T-cell (primary cell): ENCODE measurements at places on chromosomes 2 and 18.
A peak's percentile ranks its signal among the peaks of the same experiment; 100 is the strongest.

- DNase-seq: no peak
Measured at GRCh38 chr18:58208207-58208932, 164.3 kb downstream of the NEDD4L start.

DNA sequence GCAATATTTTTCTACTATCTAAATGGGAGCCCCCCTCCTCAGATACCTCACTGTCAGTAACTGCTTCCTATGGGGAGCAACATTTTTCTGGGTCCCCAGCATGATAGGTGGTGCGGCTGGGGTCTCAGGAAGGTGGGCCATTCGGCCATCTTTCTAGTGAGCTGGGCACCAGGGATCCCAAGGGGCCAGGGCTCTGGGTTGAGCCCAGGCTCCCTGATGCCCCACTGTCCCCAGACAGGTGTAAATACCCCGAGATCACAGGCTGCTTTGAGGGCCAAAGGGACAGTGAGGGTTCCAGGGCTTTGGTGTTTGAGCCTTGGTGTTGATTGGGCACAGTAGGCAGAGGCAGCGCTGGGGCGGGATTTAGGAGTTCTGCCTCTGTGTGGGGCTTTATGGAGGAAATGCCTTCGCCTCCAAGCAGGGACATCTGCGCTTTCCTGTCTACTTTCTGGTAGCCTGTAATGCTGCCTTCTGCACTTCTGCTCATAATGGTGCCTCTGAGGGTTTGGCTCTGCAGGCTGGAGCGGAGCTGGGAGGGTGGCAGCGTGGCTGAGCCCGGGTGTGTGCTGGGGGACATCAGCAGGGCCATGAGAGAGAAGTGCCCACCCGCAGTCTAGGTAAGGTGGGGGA, 5.3 kb downstream of the ITM2C start:
- no peak for DNase-seq

DNA sequence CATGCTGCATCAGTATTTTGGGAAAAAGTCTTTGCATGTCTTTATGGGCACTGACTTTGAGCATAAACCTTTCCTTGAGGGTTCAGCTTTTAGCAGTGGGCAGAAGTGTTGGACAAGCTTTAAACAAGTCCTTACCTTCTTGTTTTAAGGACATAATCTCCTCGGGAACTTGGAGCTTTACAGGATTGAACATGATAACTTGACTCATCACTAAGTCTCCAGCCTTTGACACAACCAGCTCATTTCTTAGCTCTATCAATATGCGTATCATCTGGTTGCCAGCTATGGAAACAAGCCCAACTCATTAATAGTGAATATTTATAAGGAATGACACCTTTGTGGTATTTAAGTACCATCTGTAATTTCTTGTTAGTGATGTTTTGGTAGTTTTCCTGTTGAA, 21.0 kb upstream of the RAB27B start:
- DNase-seq: no peak

GRCh38 chr18:75364512-75365253, 62.8 kb downstream of the SMIM21 start:
- DNase-seq: no peak

DNA sequence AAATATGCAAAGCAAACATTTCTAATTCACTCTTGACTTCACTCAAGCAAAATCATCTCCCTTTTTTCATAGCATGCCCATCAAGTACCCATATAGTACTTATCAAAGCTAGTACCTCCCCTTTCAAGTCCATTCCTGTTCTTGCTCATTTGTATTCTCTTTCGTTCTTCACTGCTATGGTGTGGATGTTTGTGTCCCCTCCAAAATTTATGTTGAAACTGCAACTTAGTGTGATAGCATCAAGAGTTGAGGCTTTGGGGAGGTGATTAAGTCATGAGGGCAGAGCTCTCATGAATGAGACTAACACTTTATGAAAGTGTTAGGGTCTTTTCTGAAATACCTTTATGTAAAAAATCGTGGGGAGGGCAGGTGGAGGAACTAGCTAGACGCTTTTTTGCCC, 52.9 kb downstream of the RNU4ATAC start:
- DNase-seq: no peak

DNA sequence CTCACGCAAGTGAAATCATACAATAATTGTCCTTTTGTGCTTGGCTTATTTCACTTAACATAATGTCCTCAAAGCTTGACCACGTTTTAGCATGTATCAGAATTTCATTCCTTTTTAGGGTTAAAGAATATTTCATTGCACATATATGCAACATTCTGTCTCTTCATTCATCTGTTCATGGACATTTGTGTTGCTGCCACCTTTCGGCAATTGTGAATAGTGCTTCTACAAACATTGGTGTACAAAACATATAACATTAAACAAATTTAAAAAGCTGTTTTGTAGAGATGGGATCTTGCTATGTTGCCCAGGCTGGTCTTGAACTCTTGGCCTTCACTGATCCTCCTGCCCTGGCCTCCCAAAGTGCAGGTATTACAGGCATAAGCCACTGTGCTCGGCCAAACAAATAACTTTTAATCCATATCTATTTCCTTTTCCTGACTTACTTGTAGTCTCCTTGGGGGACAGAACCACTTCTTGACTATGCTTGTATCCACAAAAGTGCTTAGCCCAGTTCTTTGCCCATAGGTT, 209.3 kb downstream of the SLC4A3 start:
- DNase-seq: no peak

DNA sequence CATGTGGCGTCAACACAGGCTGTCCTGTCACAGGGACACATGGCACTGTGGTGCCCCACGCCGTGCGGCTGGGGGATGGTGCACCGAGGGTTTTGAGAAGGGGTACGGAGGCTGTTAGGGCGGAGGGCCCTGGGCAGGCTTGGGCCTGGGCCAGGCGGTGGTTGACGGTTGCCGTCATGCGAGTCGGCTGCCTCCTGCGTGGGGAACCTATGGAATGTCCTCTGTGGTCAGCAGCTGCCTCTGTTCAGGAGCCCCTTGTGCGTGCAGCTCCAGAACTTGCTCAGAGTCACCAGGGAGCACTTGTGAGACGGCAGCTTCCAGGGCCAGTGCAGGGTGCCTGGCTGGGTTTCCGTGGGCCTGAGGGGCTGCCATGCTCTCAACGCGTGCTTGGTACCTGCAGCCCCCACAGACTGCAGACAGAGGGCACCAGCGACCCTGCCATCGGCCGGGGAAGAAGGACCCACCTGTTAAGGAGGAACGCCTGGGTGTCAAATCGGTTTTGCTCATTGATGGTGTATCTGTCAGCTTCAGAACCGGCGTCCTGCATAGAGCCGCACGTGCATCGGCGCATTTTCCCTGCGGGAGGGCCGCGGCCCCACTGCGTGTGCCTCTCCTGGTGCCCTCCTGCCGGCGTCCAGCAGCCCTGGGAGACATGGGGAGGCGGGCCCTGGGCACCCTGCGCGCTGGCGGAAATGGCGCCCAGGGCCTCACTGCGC, 10.0 kb upstream of the D2HGDH start:
- DNase-seq: no peak

GRCh38 chr18:2337552-2338141, 233.7 kb downstream of the METTL4 start:
- peak; percentile 38 for DNase-seq

DNA sequence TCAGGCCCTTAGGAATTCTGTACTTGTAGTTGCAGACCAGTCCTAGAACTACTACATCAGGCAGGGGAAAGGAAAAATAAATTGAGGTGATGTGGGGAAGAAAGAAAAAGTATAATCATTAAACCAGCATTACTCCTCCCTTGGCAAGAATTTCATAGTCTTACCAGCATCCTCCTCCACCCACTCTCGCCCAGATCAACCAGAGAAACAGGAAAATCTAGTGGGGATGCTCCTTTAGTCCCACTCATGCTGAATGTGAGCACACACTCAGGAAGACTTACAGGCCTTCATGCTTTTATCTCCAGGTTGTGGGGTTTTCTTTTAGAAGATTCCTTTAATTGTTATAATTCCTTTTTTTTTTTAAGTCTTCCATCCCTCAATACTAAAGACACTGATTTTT, 129.3 kb upstream of the CCDC150 start:
- no peak for DNase-seq

GRCh38 chr2:191566344-191566743, 111.6 kb upstream of the NABP1 start:
- peak; percentile 61 for DNase-seq

GRCh38 chr2:3159782-3160545, 217.7 kb downstream of the EIPR1 start:
- DNase-seq: no peak

DNA sequence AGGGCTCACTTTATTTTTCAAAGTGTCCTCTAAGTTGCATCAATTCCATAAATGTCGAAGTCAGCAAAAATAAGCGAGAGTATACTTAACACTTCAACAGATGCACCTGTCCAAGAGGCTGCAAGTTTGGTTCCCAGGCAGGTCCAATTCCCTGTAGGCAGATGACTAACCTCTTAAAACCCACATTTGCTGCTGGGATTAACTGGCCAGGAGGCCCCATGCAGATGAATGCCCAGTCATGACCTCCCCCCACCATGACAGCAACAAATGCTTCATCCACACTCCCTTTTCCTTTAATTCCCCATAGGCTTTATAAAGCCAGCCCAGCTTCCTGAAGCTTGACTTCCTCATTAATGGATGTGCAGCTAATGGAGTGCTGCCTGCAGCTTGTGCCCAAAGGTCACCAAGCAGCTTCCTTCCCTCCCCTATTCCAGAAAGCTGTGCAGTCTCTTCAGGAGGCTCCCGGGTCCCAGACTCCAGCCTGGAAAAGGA, 35.7 kb downstream of the REEP1 start:
- DNase-seq: no peak

GRCh38 chr2:156385242-156385641, 50.9 kb upstream of the GPD2 start:
- no peak for DNase-seq

GRCh38 chr2:157264099-157264498, 6.6 kb downstream of the GALNT5 start:
- DNase-seq: no peak

DNA sequence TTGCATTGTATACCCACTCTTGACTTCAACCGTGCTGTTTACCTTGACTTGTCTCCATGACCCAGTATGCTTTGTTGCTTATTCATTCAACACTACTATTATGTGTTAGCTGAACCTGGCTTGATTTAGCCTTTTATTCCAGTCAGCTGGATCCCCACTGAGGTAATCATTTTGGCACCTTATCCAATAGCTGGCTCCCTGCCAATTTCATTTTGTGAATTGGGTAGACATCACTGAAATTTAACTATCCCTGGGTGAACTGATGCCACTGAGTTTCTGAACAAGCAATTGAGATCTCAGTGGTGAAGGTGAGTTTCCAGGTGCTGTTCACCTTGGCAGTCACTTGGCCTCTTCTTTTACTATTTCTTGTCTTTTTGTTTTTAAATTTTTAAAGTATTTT, 584.3 kb downstream of the ADCYAP1 start:
- no peak for DNase-seq

- DNase-seq: no peak
Measured at GRCh38 chr2:227185615-227186232, 21.3 kb downstream of the COL4A3 start.

DNA sequence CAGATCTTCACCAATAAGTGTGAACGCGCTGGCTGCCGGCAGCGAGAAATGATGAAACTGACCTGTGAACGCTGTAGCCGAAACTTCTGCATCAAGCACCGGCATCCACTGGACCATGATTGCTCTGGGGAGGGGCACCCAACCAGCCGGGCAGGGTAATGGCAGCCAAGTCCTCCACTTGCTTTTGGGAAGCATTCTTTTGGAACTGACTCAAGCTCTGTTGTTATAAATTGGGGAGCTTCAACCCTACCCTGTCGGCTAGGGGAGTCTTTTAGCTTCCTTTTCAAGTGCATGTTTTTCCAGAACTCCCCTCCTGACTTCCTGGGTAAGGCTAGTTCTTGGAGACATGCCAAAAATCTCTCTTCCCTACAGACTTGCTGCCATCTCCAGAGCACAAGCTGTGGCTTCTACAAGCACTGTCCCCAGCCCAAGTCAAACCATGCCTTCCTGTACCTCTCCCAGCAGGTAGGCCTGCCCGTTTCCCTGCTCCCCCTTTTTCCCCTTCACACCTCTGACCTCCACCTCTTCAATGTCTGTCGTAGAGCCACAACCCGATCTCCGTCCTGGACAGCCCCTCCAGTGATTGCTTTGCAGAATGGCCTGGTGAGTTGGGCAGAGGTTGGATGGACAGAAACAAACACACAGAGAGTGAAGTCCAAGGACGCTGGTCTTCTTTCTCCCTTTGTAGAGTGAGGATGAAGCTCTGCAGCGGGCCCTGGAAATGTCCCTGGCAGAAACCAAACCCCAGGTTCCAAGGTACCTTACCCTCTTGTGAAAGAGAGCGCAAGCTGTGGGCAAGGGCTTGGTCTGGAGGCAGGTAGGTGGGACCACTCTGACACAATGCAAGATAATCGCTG, 1.5 kb downstream of the ZFAND2B start:
- DNase-seq: no peak

DNA sequence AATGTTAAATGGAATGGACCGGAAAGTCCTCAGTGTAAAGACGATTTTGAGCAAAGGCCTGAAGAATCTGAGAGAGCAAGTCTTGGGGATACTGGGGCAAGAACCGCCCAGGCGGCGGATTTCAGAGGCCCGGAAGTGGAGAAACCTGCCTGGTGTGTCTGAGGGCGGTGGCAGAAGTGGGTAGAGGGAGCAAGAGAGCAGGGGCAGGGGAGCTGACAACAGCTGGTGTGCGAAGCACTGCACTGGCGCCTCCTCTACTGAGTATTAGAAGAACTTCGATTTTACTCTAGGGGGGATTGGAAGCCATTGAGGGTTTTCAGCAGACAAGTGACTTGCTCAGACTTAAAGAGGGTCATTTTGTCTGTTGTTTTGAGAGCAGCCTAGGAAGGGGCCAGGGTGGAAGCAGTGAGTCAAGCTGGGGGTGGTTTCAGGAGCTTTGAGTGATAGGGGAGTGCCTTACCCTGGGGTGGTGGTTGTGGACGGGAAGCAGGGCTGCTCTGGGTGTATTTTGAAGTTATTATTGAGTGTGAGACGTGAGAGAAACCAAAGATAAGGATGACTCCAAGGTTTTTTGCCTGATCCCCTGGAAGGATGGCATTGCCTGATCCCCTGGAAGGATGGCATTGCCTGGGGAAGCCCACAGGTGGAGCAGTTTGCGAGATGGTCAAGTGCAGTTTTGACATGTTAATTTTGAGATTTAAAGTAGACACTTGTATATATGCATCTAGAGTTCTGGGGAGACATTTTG, 52.5 kb downstream of the ZNF236 start:
- peak; percentile 34 for DNase-seq

- DNase-seq: peak; percentile 32
Measured at GRCh38 chr2:94986392-94986963, 39.0 kb upstream of the MAL start.

GRCh38 chr18:58545338-58546296, 83.3 kb downstream of the ALPK2 start:
- no peak for DNase-seq

DNA sequence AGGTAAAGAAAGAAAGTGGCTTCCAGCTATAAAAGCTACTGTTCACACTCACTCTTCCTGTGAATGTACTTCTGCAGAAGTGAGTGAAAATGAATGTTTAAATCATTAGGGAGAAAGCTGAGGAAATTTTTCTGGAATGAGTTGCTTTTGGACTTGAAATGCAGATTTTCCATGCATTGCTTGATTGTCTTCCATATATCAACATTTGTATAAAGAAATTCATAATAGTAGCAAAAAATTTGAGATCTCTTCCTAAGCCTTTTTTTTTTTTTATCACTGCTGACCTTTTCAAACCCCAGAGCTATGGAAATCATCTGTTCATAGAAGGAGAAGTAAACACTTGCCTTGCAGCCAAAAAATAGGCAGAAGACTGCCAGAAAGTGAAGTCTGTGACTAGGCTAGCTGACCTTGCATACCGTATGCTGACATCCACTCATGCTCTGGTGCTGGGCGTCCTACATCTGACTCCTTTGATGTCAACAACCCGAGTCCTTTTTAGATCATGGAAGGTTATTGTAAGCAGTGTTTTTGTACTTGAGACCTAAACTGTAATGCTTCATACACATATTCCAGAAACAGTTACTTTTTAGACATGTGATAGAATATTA, 154.5 kb upstream of the RASGRP3 start:
- DNase-seq: no peak
